ENCODE measurements at places on chromosomes 5 and 9.

DNA sequence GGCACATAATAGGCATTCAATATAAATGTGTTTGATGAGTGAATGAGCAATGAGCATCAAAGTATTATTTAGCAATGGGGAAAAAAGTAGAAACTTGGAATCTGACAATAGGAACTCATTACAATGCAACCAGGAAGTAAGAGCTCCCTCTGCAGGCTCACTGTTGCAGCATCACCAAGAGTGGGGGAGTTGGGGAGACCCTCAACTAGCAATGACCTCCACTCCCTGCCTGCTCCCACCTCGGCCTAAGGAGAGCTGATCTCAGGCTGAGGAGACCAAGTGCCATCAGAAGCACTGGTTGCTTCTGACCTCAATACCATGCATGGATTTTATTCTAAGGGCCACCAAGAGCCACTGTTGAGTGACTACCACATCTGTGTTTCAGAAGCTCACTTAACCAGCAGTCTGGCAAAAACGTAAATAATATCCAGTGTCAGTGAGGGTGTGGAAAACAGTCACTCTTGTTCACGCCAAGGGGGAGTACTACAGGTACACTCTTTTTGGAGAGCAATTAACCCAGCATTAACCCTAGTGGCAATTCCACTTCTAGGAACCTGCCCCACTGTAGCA, 8.0 kb downstream of the VDAC1 start:
- no peak for DNase-seq

- DNase-seq = no peak
Measured at GRCh38 chr5:178989311-178989710, 5.8 kb downstream of the GRM6 start.

DNA sequence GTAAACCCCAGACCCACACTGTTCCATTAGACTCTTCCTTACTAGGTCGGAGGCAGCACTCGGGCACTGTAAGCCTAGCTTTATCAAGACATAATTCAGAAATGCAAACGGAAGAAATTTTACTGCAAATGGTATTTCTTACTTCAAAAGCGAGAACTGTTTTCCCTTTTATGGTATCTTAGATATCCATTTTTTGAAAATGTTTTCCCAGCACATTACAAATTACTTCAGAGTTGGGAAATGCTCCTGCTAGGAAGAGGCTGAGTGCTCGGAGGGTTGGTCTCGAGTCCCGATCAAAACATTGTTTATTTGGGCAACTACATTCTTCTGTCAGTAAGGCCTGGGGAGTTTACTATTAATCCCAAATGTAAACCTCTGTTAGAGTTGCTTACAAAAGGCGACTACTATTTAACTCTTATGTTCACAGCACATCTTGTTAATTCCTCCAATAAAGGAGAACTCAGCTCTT, 332.9 kb downstream of the CWC27 start:
- no peak for DNase-seq

GRCh38 chr5:176929654-176930053, 30.5 kb upstream of the HK3 start:
- DNase-seq = no peak

DNA sequence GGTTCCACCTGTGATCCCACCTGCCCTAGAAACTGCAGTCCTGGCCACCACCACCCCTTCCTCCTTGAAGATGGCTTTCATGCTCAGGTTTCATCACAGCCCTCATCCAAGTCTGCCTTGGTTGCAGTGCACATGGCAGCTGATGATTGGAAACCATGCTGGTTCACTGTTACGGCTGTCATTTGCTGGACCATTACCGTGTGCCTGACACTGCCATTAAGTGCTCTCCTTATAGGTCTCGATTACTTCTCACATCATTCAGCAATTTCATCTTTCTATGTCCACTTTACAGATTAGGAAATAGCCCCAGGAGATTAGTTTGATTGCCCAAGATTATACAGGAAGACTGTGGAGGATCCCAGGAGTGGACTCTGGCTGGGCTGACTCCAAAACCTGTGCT, 123.9 kb downstream of the ICE1 start:
- no peak for DNase-seq

DNA sequence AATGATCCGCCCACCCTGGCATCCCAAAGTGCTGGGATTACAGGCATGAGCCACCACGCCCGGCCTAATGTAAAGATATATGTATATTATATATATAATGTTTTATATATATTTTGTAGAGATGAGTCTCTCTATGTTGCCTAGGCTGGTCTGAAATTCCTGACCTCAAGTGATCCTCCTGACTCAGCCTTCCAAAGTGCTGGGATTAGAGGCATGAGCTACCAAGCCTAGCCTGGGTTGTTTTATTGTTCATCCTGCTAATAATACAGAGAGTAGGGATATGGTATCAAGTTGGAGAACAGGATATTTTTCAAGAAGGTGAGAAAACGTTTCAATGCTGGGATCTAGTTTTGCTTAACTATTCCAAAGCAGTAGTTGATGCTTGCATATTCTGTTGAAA, 2.9 kb downstream of the SEC24A start:
- DNase-seq = peak; percentile 37

- no peak for DNase-seq
Measured at GRCh38 chr9:26567976-26568375, 324.6 kb downstream of the CAAP1 start.

DNA sequence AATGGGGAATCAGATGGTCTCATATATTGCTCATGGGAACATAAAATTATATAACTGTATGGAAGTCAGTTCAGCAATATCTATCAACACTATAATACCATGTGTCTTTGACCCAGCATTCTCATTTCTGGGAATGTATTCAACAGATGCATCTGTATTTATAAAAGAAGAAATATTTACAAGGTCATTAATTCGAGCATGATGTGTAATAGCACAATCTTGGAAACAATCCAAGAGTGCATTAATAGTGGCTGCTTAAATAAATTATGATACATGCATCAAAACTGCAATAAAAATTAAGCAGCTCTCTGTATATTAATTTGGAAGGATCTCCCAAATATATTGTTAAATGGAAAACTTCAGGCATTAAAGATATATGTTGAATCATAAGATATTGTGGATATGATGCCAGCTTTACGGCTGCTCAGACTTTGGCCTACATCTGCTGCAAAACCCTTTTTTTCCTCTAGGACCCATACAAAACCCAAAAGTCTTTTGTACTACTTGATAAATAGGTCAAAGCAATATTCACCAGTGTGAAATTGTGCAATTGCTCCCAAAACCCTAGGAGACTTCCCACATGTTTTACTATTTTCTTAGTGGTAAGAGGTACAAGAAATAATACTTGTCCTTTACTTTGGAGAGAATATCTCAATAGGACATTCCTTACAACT, 45.3 kb upstream of the ISOC1 start:
- DNase-seq = no peak

GRCh38 chr5:10920400-10920799, 159.4 kb upstream of the DAP start:
- DNase-seq = no peak

- no peak for DNase-seq
Measured at GRCh38 chr9:29906065-29906464, 2332.8 kb upstream of the C9orf72 start.

DNA sequence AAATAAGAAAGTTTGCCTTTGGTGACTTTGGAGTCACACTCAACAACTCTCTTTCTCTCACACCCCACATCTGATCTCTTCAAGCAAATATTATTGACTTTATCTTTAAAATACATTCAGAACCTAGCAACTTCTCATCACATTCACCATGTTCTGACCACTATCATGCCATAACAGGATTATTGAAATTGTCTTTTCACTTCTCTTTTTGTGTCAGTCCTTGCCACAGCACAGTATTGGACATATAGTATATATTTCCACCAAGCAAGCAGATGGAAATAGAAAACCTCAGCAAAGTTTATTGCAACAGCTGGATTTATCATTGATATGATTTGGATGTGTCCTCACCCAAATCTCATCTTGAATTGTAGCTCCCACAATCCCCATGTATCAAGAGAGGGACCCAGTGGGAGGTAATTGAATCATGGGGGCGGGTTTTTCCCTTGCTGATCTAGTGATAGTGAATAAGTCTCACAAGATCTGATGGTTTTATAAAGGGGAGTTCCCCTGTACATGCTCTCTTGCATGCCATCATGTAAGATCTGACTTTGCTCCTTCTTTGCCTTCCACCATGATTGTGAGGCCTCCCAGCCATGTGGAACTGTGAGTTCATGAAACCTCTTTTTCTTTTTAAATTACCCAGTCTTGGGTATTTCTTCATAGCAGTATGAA, 26.9 kb upstream of the ITGA1 start:
- DNase-seq = no peak

GRCh38 chr5:18828351-18828750, 1159.6 kb downstream of the CDH18 start:
- DNase-seq = no peak

GRCh38 chr9:93132946-93133680, 938 bp downstream of the NINJ1 start:
- peak; percentile 53 for DNase-seq

- no peak for DNase-seq
Measured at GRCh38 chr5:54001976-54002775, 308.2 kb downstream of the ARL15 start.

DNA sequence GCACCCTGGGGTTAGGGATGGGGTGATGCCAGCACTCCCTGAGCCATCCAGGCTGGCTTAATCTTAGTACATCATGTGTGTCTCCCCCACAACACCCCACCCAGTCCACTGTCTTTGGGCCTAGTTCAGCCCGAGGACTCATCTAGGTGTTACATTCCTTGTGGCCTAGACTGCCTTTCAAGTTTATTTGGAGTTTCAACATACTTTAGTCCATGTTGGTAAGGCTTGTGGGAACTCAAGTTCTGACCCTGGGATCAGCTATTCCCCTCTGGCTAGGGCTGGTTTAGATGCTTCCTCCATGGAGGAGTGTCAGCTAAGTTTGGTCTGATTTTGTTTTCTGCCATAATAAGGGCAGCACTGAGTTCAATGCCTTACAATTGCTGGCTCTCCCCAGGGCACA, 302.4 kb downstream of the SMARCA2 start:
- DNase-seq = peak; percentile 78

DNA sequence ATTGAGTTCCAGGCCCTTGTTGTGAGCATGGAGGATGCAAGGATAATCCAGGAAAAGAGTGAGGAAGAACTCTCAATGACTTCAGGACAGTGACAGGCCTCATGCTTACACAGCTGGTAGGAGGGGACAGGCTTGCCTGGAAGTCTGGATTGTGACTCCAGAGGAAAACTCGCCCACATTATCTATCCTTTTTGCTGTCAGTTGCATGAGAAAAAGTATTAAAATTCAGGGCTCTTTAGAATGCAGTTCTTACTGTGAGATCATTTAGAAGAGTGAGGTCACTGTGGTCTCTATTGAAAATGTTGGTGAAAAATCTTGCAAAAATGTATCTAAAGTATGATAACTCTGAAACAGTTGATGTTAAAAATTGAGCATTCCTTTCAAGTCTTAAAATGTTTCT, 30.5 kb downstream of the NTRK2 start:
- peak; percentile 37 for DNase-seq

DNA sequence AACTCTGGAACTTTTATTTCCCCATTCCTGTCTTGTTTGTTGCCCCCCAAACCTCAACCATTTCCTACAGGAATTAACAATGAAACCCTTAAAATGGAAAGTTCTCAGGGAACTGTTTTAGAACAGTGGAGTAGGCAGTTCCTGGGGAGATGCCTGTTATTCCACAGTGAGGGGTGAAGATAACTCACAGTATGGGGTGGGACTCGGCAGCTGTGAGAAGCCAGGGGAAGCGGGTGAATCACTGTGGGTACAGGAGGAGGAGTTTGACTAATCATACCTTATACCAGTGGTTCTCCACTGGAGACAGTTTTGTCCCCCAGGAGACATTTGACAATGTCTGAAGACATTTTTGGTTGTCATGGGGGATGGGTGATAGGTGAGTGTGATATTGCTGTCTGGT, 36.9 kb upstream of the GLRA1 start:
- DNase-seq = no peak

GRCh38 chr5:107415762-107416161, 255.0 kb downstream of the EFNA5 start:
- DNase-seq = no peak

GRCh38 chr9:101626295-101626694, 31.5 kb upstream of the PPP3R2 start:
- DNase-seq = no peak

GRCh38 chr5:126640866-126641265, 40.1 kb downstream of the PHAX start:
- no peak for DNase-seq

DNA sequence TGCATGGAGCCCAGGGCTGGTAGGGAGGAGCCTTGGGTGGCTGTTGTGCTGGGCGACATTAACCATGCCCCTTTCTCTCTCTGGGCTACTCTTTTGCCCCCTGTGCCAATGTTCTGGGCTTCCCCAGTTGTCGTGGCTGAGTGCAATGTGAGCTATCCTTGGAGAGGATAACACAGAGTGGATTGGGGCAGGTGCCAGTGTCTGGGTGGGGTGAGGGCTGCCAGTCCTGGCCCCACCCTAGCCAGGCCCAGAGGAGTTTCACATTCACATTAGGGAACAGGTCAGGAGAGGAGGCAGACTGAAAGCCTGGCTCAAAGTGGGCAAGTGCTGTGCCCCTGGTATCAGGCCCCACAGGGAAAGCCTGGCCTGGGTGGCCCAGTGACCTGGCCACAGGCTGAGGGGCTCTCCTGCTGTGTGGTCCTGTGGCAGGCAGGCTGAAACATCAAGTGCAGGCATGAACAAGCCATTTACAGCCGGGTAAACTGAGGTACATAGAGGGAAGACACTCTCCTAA, 7.5 kb upstream of the NDST1 start:
- no peak for DNase-seq

GRCh38 chr9:108903420-108904103, 30.4 kb downstream of the ELP1 start:
- peak; percentile 2 for DNase-seq

GRCh38 chr9:129321286-129322021, 143.4 kb upstream of the IER5L start:
- DNase-seq = no peak

- DNase-seq = no peak
Measured at GRCh38 chr9:107683566-107683965, 194.0 kb upstream of the KLF4 start.

- no peak for DNase-seq
Measured at GRCh38 chr9:8074713-8075286, 275.2 kb upstream of the DMAC1 start.

DNA sequence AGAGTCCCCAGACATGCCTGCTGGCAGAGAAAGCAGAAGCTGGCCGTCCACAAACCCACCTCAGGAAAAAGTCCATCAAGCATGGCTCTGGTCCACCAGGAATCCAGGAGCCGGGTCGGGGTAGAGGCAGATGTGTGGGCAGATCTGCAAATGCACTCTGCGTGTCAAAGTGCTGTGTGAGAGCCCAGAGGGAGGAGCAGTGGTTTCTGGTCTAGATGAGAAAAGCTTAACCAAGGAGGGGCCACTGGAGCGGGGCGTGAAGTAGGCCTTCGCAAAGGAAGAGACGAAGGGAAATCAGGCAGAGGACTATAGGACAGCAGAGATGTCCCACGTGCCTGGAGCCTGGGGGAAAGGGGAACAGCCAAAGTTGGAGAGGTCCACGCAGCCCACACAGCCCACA, 40.0 kb downstream of the TTLL11 start:
- peak; percentile 23 for DNase-seq

DNA sequence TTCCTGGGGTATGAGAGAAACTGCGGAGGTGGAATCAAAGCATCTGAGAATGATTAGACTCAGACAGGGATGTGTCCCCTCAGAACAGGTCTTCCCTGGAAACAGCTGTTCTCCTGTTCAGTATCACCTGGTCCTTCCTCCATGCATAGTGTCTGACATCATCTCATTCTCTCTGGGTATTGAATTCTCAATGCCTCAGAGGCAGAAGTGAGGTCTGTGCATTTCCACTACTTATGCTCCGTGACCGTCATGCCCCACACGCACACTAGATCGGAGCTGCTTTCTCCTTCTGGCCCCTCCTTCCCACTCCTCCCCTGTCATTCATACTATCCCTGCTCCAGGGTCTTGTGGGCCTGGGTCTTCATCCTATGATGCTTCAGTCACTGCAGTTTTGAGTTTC, 61.4 kb upstream of the DAB2IP start:
- no peak for DNase-seq

Measured in EH (cell line).